ENCODE measurements at places on chromosomes 5 and 9.

GRCh38 chr9:114771889-114772288 is 34.0 kb downstream of the TNFSF15 start:
- no peak for DNase-seq

DNA sequence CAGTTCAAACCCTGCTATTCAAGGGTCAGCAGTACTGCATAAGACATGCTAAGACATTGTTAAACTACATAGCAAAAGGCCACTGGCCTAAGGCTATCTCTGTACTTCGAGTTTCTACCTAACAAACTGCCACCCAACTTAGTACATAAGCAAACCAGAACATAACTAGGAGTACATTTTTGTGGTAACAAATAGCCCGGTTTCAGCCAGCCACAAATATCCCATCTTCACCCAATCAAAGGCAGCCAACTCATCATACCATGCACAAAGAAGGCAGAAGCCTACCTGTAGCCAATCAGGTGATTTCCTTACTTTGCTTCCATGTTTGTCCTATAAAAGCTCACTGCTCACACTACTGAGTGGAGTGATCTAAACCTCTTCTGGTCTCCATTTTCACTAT is 201.4 kb downstream of the SMARCA2 start:
- no peak for DNase-seq

- no peak for DNase-seq
Observed at GRCh38 chr5:134088291-134088690, 26.2 kb upstream of the TCF7 start.

- no peak for DNase-seq
Observed at GRCh38 chr9:33455945-33456344, 8.6 kb upstream of the AQP3 start.

- no peak for DNase-seq
Observed at GRCh38 chr9:7533376-7534090, 266.0 kb downstream of the DMAC1 start.

- no peak for DNase-seq
Observed at GRCh38 chr9:124532897-124533296, 25.7 kb upstream of the NR5A1 start.

DNA sequence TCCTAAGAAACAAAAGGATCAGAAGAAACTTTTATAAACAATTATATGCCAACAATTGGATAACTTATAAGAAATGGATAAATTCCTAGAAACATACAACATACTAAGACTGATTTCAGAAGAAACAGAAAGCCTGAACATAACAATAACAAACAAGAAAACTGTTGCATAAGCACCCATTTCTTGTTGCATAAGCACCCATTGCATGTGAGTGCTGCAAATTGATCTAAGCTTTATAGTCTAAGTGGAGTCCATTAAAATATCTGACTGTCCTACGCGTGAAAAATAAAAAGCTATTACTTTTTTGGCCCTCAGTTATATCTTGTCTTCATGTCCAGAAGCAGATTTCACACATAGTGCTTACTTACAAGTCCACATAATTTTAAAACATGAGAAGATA is 19.3 kb downstream of the TYRP1 start:
- DNase-seq: no peak

DNA sequence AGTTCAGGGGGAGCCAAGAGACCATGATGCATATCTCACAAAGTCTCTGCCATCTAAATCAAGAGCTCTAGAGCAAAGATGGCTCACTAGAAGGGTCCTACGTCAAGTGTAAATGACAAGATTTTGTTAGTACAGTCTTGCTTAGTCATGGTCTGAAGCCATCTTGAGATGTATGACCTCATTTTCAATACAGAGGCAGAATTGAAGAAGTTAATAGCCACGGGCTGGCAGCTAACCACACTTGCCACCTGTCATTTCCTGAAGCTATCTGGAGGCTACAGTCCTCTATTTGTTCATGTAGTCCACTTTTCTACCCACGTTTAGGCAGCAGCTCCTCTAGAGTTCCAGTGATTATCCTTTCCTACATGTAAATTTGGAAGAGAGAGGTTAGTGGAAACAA is 231.7 kb upstream of the CDH12 start:
- DNase-seq: no peak

Measured in osteocyte (in vitro differentiated cells).